ENCODE measurements at places on chromosomes 1 and 21. TPM values are rescaled to one million over a fixed set of nuclear protein-coding genes. Genes with fewer than 3 reads are reported as not detected.

YTHDF2 gene
- 69.4 TPM for total RNA-seq

LAD1 gene
- 155 TPM for total RNA-seq

MMEL1 gene
- not detected for total RNA-seq

PDC gene
- total RNA-seq: not detected

VAV3 gene
- total RNA-seq: 4.3 TPM

SLC22A15 gene
- total RNA-seq: 34.2 TPM

SPRR3 gene
- 67.3 TPM for total RNA-seq

IL20 gene
- 0.43 TPM for total RNA-seq

PIP5K1A gene
- 84.6 TPM for total RNA-seq

IGSF5 gene
- total RNA-seq: 0.07 TPM

GPA33 gene
- not detected for total RNA-seq

SAMD11 gene
- under 0.01 TPM for total RNA-seq

CRP gene
- total RNA-seq: not detected

TRAF3IP3 gene
- total RNA-seq: not detected

SLC1A7 gene
- not detected for total RNA-seq

PDXK gene
- total RNA-seq: 193 TPM

SYT2 gene
- total RNA-seq: under 0.01 TPM

TNFRSF4 gene
- total RNA-seq: not detected

GPR153 gene
- total RNA-seq: 17.9 TPM

RALGPS2 gene
- 20.9 TPM for total RNA-seq

C1orf232 gene
- total RNA-seq: not detected

APP gene
- total RNA-seq: 2,176 TPM

TTC39A gene
- total RNA-seq: 13.3 TPM

CCDC185 gene
- total RNA-seq: not detected

BTG2 gene
- total RNA-seq: 24.6 TPM

SLAMF8 gene
- not detected for total RNA-seq

PLPP3 gene
- total RNA-seq: 11.0 TPM

FCRLA gene
- total RNA-seq: 0.28 TPM

FNDC7 gene
- total RNA-seq: not detected

TNFSF18 gene
- total RNA-seq: not detected

ETS2 gene
- total RNA-seq: 207 TPM

ATP8B2 gene
- 9.2 TPM for total RNA-seq

AIRE gene
- total RNA-seq: not detected

OR2T29 gene
- total RNA-seq: not detected

MOB3C gene
- 7.5 TPM for total RNA-seq

SNAPIN gene
- total RNA-seq: 42.1 TPM

CAMK2N1 gene
- total RNA-seq: 7.2 TPM

ZNF124 gene
- total RNA-seq: 22.2 TPM

S100A3 gene
- 2.1 TPM for total RNA-seq

CD247 gene
- total RNA-seq: not detected

ADARB1 gene
- 16.1 TPM for total RNA-seq

VTCN1 gene
- total RNA-seq: 12.9 TPM

Measured in nasal cavity respiratory epithelium epithelial cell of viscerocranial mucosa (primary cell).